ENCODE measurements at places on chromosomes 11 and 22. TPM values are rescaled to one million over a fixed set of nuclear protein-coding genes. Genes with fewer than 3 reads are reported as not detected.
A peak's percentile ranks its signal among the peaks of the same experiment; 100 is the strongest.

The FAM180B gene
- total RNA-seq: not detected

The NRGN gene
- 0.98 TPM for total RNA-seq

The KCNQ1OT1 gene
- total RNA-seq: 3.4 TPM

The ANO9 gene
- total RNA-seq: 12.0 TPM

The LMNTD2 gene
- total RNA-seq: 1.7 TPM

The INTS4 gene
- total RNA-seq: 41.0 TPM

GRCh38 chr11:11420191-11420898, 67.3 kb upstream of the CSNK2A3 start:
- DNase-seq: no peak

DNA sequence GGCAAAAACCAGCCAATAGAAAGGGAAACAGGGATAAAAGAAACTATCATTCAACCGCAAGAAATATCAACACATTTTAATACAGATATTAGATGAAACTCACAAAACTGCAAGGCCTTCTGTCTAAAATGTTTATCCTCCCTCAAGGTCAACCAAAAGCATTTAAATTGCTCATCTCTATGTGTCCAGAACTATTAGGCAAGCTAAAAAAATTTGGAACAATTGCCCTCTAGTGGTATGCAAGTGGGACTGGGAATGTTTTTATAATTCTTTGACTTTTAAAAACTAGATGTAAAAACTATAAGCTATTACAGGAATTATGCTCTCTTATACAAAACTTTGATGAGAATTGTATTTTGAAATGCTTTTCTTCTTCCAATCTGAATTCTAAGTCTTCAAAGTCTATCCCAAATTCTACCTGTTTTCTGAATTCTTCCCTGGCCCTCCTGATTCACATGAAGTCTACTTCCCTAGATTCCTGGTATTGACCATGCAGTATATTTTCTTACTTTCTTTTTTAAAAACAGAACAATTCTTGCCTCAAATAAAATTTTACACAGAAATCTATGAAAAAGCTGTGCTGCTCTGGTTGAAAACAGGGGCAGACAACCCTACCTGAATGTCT, 4.9 kb downstream of the CWC15 start:
- DNase-seq: no peak

GRCh38 chr11:64609436-64610047, 18.5 kb downstream of the SLC22A12 start:
- DNase-seq: no peak

GRCh38 chr11:64712430-64713015, 10.5 kb downstream of the NRXN2 start:
- no peak for DNase-seq

DNA sequence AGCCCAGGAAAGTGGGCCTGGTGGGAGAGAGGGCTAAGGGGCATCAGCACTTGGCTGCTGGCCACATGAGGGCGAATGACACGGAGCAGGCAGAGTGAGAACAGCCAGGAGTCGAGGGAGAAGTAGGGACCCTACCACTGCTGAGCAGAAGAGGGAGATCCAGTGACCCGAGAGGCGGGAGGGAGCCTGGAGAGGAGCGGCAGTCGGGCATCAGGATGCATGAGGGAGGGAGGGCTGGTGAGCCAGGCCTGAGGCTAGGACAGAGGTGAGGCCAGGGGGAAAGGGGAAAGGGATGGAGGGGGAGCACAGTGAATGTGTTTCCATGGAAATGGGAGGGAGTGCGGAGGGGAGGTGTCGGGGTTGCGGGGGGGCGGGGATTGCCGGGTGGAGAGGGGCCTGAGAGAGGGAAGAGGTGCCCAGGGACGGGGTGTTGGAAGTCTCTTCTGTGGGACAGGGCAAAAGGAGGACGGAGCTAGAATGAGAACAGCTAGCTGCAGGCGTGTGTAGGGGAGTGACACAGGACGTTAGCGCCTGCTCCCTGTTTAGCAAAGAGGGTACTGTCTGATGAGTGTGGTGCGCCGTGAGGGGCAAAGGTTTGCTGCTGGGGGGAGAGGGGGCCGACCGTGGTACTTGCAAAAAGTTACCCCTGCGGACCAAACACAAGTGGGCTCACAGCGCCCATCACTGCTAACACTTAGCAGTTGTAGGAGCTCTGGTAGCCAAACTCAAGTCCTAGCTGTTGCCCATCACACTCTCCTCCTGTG, 37.1 kb upstream of the WNT11 start:
- no peak for DNase-seq

DNA sequence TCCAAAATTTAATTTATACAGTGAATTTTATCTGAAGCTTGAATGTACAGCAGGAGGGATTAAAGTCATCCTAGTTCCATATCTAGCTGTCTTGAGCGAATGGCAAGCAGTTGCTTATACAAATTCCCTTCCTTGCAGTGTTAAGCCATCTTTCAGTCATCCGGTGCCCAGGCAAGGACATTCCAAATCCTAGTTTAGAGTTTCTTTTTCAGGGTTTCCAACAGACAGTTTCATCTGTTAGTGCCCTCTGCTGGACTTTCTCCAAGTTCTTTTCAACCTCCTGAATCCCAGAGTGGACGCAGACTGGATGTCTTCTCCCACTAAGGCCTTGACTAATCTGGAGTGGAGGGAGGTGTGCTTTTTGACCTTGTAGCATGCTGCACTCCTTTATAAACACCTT, 45.4 kb downstream of the GRAMD1B start:
- no peak for DNase-seq

DNA sequence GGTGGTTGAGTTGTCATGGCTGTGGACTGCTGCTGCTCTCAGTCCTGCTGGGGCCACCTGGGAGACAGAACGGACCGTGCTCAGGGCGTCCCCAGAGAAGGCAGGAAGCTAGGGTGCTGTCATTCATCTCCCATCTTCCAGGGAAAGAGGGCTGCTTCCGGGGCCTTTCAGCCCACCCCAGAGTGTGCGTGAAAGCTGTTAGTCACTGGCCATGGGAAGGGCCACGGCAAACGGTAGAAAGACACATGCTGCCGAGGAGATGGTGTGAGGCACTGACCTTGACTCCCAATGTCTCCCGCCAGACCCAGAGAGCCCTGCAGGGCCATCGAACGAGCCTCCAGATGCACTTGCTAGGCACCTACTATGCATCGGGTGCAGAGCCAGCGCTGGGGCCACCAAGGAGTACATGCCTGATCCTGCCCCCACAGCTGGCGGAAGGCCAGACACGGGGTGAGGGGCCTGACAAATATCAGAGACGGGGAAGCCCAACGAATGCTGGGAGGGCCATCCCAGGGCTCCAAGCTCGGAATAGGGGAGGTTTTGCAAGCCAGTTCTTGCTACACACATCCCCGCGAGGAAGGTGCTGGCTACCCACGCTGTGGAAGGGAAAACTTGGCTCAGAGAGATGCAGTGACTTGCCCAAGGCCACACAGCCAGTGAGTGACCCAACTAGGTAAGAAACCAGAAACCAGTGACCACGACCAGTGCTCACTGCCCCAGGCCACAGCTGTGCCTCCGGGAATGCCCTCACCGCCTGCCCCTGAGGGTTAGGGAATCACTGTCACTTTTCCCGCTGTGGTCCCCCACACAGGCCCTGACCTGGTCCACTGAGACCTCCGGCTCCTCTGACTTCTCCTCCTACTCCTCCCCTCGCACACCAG, 10.1 kb downstream of the RAC2 start:
- DNase-seq: no peak

GRCh38 chr22:30823015-30823370, 128.3 kb downstream of the OSBP2 start:
- DNase-seq: no peak

DNA sequence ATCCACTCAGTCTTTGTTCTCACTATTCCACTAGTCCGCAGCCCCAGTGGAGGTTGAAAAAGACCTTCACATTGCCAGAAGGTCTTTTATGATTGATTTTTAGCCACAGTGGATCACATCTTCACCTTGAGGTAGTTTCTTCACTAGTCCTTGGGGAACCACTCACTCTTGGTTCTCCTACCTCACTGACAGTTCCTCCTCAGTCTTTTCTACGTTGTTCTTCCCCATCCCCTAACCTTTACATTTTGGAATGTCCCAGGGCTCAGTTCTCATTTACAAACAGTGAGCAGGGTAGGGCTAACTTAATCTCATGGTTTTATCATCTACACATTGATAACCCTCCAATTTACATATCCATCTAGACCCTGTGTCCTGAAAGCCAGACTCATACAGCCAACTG, 316.4 kb upstream of the SORL1-AS1 start:
- DNase-seq: no peak

DNA sequence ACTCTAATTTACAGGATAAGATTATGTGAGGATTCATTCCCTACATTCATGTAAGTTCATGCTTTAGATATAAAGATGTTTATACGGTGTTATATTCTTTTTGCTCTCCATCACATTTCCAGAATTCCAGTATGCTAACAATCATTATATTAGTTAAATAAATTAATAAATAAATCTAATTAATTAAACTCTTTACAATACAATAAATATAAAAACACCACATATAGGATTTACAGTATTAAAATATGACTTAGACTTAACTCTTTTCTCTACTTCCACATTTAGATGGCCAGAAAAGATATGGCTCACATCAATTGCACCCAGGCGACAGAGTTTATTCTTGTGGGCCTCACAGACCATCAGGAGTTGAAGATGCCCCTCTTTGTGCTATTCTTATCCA, at the start of gene OR8U1:
Gene OR8U1 (plus strand): TSS at position 301 of the 400 bp plus-strand sequence. CDS start 0 bp downstream, at position 301.
- DNase-seq: no peak

GRCh38 chr11:57200917-57201316, 19.2 kb downstream of the LRRC55 start:
- DNase-seq: no peak

- DNase-seq: no peak
Measured at GRCh38 chr11:4645974-4646373, 2.2 kb downstream of the OR51E1 start.

DNA sequence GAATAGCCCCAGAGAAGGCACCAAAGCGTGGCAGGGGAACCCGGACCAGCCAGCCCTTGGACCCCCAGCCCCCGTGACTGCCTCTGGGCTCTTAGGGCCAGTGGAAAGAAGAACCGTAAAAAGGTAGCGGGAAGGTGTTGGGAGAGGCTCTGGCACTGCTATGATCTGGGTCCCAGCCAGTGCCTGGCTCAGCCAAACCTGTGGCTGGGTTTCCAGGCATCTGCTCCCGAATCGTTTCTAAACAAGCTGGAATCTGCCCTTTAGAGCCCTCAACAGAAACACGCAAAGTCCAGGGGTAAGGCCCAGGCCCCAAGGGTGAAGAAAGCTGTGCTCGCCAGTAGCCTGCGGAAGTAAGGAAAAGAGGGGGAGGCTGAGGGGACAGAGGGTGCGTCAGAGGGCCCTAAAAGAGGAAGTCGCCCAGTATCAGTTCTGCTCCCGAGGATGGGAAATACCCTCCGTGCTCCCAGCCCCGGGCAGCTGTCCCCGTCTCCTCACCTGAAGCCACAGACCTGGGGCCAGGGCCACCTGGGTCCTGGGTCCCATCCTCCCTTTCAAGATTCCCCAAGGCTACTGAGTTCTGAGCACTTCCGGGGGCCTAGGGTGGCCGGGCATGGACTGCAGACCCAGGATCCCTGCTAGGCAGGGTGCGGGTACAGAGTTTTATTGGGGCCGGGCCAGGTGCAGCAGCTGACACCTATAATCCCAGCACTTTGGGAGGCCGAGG, 24.7 kb downstream of the IL10RA start:
- no peak for DNase-seq

DNA sequence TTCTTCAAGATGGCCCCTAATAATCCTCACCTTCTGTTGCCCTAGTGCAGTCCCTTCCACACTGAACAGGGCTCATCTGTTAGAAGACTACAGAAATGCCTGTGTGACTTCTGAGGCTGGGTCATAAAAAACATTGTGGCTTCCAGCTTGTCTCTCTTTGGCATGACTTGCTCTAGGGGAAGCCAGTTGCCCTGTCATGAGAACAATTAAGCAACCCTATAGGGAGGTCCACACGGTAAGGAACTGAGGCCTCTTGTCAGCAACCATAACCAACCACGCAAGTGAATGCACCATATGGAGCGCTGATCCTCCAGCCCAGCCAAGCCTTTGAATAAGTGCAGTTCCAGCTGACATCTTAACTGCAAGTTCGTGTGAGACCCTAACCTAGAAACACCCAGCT, 2.6 kb downstream of the LIPT2 start:
- DNase-seq: no peak

DNA sequence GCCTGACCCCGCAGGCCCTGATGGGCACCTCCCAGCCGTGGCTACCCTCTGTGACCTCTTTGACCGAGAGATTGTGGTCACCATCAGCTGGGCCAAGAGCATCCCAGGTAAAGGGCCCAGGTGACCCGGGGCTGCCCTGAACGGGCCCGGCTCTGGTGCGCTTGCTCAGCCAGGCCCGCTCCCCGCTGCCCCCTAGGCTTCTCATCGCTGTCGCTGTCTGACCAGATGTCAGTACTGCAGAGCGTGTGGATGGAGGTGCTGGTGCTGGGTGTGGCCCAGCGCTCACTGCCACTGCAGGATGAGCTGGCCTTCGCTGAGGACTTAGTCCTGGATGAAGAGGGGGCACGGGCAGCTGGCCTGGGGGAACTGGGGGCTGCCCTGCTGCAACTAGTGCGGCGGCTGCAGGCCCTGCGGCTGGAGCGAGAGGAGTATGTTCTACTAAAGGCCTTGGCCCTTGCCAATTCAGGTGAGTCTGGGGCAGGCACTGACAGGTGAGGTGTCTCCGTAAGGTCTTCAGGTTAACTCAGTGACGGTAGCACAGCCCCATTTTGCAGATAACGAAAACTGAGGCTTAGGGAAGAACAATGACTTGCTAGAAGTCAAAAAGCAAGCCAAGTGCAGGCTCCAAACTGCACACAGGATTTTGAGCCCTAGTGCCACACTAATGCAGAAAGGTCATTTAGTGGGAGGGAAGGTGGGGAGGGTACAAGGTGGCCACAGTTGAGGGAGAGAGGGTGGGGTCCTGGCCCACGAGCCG, 2.4 kb downstream of the TRMT112 start:
- DNase-seq: no peak

- no peak for DNase-seq
Measured at GRCh38 chr11:105720096-105720495, 110.2 kb downstream of the GRIA4 start.

DNA sequence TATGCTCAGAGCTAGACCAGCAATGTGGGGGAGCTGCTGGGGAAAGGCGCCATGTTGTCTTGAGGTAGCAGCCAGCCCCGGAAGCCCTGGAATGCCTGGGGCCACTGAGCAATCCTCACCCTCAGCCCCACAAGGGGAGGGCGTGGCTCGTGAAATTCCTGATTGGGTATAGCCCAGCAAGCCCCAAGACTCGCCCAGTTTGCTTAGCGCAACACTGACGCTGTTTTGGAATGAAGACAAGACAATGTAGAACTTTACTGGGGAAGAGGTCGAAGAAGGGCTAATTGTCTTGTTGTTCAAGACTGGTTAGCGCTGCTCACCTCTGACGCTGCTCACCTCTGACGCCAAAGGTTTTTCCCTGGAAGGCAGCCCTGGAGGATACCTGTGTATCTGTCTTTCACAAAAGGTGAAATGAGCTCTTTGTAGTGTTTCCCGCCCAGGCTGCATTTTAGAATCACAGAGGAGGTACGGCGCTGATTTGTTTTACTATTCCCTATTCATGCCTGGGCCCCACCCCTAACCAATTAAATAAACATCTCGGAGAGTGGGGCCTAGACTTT, 47.6 kb downstream of the ST3GAL4 start:
- DNase-seq: peak; percentile 96

- no peak for DNase-seq
Measured at GRCh38 chr11:69703453-69703767, 412 bp downstream of the FGF19 start.

All from vagina (tissue), 2 donors.